Anterior cingulate cortex (tissue), 58 donors: ENCODE measurements at places on chromosomes 4 and X.
A peak's percentile ranks its signal among the peaks of the same experiment; 100 is the strongest.

DNA sequence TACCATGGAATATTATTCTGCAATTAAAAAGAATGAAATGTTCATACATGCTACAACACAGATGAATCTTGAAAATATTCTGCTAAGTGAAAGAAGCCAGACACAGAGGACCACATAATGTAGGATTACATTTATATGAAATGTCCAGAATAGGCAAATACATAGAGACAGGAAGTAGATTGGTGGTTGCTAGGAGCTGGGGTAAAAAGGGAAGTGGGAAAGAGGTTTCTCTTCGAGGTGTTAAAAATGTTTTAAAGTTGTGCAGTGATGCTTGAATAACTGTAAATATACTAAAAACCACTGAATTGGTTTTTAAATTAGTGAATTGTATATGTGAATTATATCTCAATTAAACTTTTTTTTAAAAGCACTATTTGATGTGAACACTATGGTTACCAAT is 3.6 kb upstream of the NXT2 start:
- no peak for DNase-seq

DNA sequence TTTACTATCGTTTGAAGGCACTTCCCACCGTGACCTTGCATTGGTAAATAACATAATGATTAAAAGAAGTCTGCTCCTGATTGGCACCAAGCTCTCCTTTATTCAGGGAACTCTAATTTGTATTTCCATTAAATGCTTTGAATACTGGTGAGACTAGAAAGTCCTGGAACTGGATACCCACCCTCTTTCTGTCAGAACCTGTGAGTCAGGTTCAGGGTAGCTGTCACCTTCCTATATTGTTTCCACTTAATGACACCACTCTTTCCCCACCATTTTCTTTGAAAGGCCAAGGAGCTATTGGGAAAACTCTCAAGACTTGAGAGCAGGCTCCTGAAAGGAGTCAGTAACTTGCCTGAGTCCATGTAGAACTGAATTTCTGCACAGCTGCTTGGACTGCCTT is 55.9 kb upstream of the RASSF6 start:
- DNase-seq: no peak

DNA sequence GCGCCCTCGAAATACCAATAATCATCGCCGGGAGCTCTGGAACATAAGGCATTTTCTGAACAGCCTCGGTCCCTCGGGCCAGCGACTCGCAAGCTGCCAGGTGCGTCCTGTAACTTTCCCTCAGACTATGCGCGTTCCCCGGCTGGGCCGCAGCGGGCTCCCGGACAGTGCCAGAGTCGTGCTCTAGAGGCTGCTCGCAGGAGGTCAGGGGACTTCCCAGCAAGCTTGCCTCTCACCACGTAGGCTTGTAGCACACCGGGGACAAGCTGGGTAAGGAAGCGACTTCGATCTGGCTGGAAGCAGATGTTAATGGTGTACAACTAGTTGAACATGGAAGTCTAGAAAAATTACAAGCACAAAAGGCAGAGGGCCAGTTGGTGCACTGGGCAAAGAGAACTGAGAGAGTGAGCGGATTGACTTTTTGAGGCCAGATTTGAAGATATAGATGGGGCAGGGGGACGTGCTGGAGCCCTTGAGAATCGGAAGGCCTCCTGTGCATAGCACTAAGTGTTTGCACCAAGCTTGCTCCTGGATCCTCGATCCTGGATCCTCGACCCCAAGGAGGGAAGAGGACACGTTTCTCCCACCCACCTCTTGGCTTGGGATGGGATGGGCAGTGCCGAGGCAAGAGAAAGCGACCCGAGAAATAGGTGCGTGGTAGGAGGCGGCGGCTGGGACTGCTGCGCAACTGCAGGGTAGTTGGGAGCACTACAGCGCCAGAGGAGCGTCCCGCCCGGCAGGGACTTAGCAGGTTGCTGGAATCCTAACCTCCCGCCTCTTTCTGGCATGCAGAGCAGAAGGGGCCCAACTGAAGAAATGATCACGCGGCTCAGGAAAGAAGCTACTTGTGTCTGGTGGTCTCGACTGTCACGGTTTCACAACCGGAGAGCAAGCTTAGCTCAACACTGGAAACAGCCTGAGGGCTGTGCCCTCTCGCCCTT is 19.9 kb upstream of the ZIC3 start:
- no peak for DNase-seq

DNA sequence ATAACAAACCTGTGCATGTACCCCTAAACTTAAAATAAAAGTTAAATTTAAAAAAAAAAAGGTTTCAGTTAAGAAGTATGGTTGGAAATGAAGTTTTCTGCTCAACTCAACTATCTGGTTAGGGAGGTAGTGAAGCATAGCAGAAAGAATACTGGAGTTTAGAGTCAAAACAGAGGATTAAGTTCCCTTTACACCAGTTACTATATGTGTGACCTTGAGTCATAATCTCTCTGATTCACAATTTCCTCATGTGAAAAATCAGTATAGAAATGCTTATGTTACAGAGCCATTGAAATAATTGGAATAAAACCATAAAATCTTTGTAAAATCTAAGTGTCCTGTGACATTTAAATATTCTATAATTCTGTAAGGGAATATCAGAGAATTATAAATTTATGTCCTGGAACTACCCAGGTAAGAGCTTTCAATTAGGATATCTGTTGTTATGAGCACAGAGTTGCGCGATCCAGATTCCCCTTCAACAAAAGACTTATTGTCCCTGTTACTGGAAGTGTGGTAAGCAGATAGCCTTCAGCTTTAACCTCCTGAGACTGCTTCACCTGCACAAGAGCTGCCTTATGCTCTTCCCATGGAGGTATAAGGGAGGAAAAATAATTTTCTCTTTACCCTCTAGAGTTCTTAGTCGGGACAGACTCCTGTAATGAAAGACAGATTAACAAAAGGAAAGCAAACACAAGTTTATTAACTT is 203.8 kb upstream of the NRK start:
- DNase-seq: no peak

DNA sequence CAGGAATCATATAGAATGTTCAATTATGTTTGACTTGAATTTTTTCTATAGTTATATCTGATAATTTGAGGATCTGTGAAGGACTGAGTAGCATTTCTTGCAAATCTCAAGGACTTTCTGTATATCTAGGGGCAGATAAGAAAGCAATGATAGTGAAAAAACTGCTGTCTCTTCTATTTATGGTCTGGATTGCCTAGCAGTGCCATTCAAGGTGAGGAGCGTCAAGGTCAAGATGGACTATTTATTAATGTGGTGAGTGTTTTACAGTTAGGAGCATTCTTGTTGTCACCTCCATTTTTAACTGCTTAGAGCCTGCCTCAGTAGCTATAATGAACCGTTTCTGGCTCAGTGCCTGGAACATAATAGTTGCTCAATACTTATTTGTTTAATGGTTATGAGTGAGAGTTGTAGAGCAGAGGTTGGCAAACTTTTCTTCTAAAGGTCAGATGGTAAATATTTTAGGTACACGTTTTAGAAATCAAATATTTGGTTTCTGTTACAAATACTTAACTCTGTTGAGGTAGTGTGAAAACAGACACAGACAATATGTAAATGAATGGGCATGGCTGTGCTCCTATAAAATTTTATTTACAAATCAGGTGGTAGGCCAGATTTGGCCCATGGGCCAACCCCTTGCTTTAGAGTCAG is 523.2 kb upstream of the IGFBP7 start:
- no peak for DNase-seq

- DNase-seq: no peak
Measured at GRCh38 chrX:30301963-30302362, 7.2 kb downstream of the NR0B1 start.

GRCh38 chr4:73844806-73845205 is 8.3 kb upstream of the PF4V1 start:
- DNase-seq: no peak

GRCh38 chr4:100287534-100287933 is 97.3 kb upstream of the DDIT4L start:
- no peak for DNase-seq

DNA sequence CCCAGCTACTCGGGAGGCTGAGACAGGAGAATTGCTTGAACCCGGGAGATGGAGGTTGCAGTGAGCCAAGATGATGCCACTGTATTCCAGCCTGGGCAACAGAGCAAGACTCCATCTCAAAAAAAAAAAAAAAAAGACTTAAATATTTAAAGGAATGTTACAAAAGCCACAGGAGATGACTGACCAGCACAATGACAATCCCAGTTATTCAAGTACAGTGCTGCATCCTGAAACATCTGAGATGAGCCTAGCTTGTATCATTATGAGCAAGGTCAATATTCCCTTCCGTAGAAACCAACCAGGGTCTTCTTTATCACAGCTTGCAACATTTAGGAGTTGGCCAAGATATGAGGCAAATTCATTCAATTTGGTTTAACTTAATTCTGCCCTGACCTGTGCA is 38.6 kb downstream of the LNX1 start:
- DNase-seq: no peak

DNA sequence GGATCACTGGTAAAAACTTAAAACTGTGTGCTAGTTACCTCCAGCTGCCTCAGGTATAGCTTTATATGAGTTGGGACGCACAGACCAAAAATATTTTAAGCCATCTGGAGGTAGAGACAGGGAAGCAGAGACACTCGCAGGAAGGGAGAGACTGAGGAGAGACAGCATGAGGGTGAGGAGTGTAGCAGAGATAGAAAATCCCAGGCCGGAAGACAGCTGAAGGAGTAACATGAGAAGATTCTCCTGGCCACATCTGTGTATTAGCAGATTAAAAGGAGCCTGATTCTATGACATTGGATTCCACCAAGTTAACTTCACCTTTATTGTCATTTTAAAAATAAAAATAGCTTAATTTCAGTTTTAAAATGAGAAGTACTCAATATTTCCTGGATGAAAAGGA is 84.3 kb downstream of the PDLIM5 start:
- DNase-seq: no peak

DNA sequence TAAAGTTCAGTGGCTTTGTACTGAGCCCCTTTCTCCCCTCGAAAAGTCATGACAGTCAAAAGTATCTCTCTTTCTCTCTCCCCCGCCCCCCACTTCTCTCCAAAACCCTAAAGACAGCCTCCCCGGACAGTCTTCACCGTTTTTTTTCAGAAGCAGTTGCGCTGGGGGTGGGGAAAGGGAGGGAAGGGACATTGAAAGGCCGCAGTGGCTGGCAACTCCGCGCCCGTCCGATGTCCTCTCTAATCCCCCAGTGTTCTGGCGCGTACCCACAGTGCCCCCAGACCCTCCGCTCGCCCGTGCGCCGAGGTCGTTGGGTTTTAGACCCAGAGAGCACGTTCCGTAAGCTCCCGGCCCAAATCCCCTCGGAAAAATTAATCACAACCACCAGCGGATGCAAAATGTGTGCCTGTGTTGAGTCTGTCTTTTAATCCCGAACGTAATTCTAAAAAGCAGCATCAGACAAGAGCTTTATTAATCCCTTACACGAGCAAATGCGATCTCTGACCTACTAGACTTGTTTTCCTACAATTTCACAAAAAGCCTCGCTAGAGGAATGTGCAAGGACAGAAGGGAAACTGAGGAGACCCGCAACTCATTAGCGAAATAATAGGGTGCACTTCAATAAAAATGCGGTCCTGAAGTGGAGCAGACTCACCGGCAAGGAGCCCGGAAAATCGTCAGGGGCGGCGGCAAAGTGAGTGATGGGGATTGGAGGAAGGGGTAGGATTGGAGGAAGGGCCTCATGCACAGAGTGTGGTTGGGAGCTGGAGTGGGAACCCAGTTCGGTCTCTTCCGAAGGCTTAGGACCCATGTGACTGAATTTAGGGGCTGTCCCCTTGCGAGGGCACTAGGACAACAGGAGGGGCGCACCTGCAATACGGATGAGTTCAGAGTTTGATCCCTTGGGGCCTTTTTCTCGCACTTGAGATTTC is 12.2 kb upstream of the PRDM8 start:
- no peak for DNase-seq

DNA sequence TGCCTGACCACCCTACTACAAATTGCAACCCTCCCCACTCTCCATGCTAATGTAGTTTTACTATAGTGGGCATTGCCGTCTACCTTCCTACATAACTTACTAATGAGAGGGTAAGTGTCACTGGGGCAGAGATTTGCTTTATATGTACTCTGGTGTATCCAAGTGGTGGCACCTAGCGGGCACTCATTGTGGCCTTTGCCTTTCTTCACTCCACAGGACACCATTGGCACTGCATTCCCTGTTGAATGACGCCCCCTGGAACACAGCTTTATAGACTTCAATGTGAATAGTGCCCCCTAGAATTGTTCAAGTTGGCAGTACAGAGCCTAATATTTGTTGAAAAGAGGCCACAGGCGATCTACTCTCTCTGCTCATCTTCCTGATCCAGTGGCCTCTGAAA is 215.8 kb downstream of the MID1IP1 start:
- DNase-seq: no peak

DNA sequence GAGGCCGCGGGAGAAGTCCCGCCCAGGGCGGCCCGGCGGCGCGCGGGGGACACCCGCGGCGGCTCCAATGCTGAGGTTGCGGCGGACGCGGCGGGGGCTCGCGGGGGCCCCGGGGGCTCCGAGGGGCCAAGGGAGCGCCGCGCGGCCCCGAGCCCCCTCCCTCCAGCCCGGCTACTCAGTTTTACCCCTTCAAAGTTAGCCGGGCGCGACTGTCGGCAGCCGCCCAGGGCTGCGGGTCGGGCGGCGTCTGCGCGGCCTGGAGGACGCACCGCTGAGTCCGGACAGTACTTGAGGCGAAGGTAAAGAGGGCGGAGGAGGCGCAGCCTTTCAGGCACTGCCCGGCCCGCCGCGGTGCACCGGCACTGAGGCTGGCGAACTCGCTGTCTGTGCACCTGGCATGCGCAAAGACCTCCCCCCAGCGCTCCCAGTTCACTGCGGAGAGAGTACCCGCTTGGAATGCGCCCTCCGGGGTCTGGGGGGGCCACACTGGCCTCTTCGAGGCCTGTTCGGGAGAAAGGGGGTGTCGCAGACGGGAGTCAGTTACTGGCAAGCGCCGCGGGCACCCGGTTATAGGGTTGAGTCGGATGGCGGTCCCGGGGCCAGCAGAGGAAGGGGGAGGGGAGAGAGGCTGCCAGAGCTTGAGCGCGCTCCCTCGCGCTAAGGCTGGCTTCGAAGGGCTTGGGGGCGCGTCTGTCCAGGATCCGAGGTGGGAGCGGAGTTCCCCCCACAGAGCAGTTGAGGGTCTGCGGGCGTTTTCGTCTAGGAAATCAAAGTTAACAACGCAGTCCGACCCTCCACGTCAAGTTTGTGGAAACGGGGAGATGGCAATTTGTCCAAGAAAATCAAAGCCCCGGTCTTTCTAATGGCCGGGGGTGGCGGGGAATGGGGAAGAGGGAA is 1.1 kb downstream of the PCDH19 start:
- DNase-seq: no peak

GRCh38 chr4:185351691-185352090 is 44.0 kb downstream of the LRP2BP start:
- no peak for DNase-seq

- no peak for DNase-seq
Measured at GRCh38 chr4:99859618-99860017, 34.6 kb downstream of the LAMTOR3 start.

GRCh38 chrX:12970691-12971202 is 4.2 kb upstream of the TMSB4X start:
- DNase-seq: peak; percentile 10
